ENCODE measurements at places on chromosomes 1 and 21.

DNA sequence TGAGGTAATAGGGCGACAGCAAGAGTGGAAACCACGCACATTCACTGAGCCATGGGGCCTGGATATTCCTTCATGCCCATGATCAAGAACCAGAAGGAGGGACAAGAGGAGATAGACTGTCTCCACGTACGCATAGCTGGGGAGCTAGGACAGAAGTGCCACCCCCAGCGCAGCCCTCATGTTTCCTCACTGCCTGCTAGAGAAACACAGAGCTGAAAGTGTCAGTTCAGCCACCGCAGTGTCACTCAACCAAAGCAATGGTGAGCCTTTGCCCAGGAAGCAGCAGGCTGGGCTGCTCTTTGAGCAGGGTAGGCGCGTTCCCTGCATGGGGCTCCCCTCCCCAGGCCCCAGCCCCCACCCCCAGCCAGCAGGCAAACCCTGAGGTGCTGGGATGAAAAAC, 68.5 kb downstream of the STUM start:
- no peak for DNase-seq

GRCh38 chr1:83990734-83991133, 8.2 kb downstream of the TTLL7 start:
- no peak for DNase-seq

- DNase-seq, result no peak
These were observed 78.0 kb downstream of the WDR64 start for GRCh38 chr1:241730031-241730430.

GRCh38 chr1:30283199-30283962, 440.0 kb downstream of the MATN1 start:
- DNase-seq, result no peak

GRCh38 chr1:81512252-81513003, 288.3 kb upstream of the ADGRL2 start:
- DNase-seq, result no peak

DNA sequence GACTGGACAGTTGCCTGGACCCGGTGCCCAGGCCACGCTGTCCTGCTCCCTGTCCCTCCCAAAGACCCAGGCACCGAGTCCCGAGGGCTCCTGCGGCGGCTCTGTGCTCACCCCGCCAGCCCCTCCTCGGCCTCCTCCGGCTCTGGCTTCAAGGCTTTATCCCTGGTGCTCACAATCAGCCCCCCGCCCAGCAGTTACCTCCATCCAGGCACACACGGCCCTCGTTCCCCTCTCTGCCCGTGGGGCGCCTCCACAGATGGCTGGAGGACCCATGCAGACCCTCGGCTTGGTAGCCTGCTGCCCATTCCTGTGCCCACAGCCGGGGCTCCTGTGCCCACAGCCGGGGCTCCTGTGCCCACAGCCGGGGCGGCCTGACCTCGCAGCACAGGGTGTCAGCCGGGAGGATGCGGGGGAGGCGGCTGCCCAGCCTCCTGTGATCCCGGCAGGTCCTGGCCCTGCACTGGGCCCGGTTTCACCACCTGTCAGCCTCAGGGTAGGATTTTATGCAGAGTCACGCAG, 52.3 kb upstream of the COL18A1 start:
- DNase-seq, result no peak

DNA sequence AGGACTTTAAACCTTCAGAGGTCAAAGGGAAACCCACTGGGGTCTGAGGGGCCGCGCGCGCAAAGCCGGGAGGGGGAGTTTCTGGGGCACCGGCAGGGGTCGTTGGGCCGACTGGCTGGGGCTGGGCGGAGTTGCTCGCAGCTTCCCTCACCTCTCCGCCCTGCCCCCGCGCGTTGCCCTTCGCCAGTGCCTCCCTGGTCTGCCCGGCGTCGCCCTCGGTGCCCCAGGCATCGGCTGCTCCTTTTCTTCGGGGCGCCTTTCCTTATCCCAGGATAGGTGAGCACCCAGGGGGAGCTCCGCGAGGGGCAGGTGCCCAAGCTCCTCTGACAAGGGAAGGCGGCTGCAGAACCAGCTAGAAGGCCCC, 390 bp upstream of the NGF start:
- DNase-seq, result no peak

- DNase-seq, result no peak
These were observed 8.5 kb downstream of the DIO1 start for GRCh38 chr1:53902235-53903138.

DNA sequence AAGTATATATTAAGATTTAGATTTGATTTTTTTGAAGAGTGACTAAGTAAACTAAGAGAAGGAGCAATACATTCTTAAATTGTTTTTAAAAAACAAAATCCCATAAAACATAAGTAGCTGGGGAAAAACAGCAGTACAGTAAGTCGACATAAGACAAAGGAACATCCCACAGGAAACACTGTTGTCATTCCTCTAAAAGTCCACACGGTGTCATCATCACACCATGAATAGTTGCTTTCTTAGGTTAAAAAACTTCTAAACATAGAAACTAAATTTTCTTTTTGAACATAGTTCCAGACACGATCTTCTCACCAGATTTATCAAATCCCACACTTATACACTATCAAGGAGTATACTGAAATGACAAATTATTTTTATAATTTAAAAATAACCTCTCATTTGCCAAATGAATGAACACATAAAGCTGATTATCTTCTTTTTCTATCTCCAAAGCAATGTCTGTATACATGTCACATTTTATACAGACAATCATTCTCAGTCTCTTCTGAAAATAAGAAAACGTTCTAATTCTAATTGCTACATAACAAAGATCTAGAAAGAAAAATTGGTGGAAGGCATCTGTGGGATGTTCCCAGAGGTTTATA, 15.8 kb downstream of the ODF2L start:
- peak; percentile 9 for DNase-seq

DNA sequence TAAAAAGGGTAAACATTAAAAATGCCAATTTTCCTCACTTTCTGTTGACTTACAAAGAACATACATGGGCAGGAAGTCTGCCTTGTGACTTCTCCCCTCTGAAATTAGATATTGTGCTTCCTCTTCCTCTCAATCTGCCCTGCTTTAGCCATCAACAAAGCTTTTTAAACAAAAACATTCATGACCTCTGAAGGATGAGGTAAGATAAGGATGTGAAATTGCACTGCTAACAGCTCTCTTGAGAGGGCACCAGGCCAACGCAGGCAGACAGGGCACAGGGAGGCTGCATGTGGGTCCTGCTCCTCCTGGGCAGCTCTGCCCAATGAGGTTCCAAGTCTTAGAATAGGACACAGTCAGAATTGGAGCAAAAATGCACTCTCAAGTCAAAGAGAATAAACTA, 62.1 kb downstream of the DEGS1 start:
- DNase-seq, result no peak

- DNase-seq, result no peak
These were observed 169.9 kb downstream of the BRINP2 start for GRCh38 chr1:177340601-177341067.

- no peak for DNase-seq
These were observed 3.5 kb downstream of the C1orf116 start for GRCh38 chr1:207028884-207029650.

DNA sequence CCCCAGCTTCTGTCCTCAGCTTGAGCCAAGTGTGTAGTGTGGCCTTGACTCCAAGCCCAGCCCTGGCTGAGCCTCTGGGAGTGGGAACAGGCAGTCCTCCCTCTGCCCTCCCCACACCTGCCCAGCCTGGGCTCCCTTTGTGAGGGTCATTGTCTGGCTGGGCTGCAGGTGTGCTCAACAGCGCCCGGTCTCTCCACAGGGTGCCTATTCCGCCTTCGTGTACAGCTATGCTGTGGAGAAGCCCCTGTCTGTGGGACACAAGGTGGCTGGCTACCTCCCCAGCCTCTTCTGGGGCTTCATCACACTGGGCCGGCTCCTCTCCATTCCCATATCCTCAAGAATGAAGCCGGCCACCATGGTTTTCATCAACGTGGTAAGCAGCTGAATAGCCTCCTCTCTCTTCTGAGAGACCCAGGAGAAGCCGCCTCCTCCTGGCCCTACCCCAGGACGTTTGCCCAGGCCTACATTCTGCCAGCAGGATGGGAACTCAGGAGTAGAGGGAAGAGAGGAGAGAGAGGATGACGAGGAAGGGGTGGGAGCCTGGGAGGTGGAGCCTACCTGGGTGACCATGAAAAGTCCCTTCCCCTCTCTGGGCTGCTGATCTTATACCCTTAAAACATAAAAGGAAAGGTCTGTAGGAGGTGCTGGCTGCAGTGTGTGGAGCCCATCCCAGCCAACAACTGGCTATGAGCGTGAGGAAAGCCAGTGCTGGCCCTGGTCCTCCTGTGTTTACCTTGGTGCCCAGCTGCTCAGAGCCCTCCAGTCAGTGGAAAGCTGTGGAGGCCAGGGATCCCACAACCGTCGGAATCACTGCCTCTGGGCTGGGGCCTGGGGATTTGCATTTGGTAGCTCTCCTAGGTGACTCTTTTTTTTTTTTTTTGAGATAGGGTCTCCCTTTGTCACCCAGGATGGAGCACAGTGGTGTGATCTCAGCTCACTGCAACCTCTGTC, 45.7 kb downstream of the ELK4 start:
- no peak for DNase-seq

DNA sequence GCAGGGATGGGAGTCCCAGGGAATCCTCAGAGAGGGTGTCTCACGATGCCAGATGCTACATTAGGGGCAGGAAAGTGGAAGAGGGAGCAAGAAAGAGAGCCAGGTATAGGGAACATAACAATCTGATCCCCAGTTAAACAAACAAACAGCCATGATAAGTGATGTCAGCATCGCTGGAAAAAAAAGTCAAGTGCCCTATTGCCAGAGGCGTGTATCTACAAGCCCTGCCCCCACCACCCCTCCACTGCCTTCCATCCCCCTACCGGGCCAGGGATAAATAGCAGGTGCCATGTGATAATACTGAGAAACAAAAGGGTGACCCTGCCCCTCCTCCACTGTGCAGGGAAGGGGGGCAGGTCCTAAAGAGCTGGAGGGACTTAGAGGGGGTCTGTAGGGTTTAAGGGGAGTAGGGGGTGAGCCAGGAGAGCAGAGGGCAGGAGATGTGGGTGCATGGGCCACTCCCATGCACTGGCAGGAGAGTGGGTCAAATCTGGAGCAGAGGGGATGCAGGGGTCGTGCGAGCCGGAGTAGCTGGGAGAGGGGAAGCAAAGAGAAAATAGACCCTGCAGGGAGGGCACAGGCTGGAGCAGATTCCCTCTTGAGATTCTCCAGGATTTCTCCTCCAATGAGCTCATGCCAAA, 3.4 kb downstream of the SLC26A9 start:
- DNase-seq, result no peak

DNA sequence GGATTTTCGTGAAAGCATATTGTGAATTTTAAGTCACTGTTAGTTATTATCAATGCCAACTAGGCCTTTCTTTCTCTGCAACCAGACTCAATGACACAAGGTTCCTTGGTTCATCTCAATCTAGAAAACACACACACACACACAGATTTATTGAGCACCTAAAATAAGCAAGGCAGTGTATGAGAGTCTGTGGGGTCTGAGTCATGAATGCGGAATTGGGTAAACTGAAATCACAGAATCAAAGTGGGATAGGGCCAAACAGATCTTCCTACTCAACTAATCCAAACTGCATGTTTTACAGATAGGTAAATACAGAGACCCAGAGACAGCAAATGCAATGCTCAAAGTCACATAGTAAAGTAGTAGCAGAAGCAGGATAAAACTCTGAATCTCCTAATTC, 48.5 kb upstream of the NRDC start:
- no peak for DNase-seq

GRCh38 chr1:201024625-201024998, 1.1 kb upstream of the KIF21B start:
- DNase-seq, result no peak

- no peak for DNase-seq
These were observed 20.6 kb upstream of the C8B start for GRCh38 chr1:56986397-56986796.

DNA sequence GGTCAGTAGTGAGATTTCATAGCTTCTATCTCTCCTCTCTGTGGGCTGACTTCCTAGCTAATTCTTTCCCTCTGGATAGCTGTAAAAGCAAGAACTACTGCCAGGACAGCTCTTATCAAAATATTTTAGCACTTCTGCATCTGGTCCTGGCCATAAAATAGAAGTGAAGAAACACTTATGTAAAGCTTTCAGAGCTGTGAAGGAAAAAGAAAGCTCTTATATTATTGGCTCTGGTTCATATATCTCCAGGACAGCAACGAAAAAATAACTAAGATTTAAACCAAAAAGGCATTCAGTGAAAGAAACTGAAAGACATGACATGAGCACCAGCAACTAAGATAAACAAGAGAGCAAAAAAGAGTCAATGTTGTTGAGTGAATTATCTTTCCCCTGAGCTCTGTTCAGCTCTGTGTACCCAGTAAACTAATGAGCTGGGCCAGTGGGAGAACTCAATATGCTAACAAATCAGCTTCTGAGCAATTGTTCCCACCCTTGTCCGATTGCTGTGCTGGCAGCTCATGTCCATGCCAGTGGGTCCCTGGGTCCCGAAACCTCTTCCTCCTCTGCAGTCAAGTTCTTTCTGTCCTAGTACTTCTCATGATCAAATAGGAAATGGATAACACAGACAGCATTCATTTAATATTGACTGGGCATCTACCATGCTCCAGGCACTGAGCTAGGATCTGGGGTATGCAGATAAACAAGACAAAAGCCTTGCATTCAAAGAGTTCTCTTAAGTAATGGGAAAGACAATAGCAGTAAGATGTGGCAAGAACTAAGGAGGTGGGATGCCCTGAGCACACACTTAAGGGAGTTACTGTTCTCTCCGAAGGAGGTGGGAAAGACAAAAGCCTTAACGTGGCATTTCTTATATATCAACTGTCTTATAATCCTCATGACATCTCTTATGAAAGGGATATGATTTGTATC, 45.3 kb upstream of the MAN1A2 start:
- DNase-seq, result no peak

DNA sequence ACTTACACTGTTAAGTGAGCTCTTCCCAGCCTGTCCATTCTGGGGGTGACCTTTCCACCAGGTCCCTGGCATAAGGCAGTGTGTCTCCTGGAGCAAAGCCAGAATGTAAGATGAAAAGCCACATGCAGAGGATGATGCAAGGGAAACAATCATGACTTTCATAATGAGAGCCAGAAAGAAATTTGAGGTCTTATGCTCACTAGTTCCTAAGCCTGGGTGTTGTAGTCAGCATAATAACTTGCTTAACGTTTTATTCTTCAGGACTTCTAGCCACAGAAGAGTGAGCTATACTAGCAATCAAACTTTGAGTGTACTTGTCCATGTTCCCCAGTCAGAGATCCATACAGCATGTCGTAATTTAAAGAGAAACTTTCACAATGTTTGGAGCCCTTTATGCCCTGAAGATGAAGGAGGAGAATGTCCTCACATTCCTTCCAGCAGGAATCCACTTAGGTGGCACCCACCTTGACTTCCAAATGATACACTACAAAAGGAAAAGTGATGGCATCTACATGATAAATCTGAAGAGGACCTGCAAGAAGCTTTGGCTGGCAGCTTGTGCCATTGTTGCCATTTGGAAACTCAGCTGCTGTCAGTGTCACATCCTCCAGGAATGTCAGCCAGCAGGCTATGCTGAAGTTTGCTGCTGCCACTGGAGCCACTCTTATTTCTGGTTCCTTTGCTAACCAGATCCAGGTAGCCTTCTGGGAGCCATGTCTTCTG, 60.5 kb upstream of the FOXD3 start:
- DNase-seq, result no peak

GRCh38 chr1:231460614-231461013, 38.5 kb upstream of the EGLN1 start:
- DNase-seq, result peak; percentile 16

Measured in GM19239 (cell line).